ENCODE measurements at places on chromosomes 12 and 14.

DNA sequence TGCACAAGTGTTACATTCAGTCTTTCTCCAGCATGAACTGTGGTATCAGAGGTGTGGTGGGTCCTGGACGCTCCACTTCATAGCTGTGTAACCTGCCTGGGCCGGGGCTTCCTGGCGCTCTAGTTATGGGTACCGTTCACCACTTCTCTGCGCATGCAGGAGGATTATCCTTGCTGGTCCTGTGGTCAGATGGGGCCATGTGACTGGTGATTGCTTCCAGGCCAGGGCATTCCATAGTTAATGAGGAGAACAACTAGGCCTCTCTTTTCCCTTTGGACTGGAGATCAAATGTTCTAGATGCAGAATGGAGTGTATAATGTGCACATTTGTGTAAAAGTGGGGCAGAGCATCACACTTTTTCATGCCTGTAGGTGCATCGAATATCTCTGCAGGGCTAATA lies 444.0 kb downstream of the AACS start:
- no peak for DNase-seq

GRCh38 chr14:74638966-74639365 lies 26.9 kb upstream of the LTBP2 start:
- no peak for DNase-seq

DNA sequence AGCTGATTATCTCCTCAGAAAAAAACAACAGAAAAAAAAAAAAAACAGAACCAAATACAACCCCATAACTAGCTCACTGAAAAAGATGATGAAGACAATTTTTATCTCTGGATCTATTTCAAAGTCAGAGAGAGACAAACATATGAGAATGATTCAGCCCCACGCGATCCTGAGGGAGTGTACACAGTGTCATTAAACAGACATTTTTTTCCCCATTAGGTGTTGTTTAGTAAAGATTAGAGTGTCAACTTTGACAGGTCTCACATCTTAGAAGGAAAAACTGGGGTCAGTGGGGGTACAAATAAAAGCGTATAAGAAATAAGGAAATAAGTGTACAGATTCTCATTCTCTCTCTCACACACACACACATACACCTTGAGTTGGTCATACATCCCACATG lies 635.4 kb downstream of the NRXN3 start:
- DNase-seq: no peak

DNA sequence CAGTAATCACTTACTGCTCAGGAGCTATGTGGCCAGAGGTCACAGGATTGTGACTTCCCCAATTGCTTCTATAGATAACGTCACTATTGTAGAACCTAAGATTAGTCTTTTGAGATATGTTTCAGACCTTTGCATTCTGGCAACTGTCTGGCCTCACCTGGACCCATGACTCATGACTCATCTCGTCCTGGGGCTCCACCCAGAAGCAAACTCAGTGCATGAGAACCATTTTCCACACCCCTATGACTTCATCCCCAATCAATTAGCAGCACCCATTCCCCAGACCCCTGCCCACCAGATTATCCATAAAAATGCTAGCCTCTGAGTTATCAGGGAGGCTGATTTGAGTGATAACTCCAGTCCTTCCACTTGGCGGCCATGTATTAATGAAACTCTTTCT lies 186.9 kb downstream of the EMP1 start:
- DNase-seq: no peak

DNA sequence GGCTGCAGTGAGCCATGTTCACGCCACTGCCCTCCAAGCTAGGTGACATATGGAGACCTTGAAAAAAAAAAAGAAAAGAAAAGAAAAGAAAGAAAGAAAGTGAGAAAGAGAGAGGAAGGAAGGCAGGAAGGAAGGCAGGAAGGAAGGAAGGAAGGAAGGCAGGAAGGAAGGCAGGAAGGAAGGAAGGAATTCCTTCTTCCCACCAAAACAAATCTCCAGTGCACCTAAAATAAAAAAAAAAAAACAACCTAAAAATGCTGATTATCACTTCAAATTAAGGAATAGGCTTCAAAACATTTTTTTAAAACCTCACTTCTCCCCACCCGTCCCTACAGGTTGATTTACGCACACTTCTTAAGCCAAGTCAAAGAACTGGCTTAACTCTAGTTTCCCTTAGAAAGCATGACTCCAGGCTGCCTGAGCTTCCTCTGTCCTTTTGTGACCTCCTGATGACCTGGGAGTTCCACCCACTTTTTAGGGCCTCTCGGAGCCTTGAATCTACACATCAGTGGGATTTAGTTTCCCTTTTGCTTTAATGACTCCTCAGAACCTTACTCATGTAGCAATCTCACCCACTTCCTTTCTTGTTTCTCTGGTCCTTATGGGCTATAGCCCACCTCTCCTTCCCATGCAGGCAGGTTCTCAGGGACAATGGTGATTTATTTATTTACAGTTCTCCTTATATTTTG lies 18.6 kb downstream of the DUSP6 start:
- no peak for DNase-seq

DNA sequence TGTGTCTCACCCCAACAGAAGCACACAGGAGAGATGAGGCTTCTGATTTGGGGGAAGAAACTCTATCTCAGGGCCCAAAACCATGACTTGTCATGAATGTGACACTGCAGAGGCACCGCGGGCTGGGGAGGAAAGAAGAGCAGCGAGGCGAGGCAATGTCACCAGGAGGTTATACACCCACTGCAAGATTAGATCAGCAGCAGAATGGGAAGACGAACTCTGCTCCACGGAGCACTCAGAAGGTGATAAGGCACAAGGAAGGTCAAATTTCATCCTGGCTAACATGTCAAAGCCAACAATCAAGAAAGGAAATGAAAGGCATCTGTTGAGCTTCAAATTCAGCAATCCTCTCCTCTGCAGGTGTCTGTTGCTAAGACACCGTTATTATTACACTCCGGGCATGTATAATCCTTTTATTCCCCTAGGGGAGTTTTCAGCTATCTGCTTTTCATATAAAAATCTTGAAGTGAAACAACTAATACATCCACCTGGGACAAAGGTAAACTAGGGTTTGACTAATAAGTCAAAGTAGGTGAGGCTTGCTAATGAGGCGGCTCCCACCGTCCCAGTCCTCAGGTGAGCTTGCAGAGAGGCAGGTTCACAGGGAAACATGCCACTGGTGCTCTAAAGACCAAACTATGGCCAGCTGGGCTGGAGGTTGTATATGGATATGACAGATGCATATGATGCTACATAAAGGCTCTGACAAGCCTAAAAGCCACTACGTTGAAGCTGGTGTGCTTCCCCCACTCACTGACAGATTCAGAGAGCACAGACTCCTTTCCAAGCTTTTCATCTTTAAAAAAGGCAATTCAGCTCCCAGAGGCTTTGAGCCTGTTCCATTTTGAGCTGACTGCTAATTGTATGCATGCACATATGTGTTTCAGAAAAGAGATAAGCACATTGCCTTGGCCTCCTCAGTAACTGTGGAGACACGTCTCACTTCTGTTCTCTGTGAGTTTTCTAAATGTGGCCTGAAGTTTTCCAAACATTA lies 221.2 kb downstream of the NELL2 start:
- DNase-seq: no peak

DNA sequence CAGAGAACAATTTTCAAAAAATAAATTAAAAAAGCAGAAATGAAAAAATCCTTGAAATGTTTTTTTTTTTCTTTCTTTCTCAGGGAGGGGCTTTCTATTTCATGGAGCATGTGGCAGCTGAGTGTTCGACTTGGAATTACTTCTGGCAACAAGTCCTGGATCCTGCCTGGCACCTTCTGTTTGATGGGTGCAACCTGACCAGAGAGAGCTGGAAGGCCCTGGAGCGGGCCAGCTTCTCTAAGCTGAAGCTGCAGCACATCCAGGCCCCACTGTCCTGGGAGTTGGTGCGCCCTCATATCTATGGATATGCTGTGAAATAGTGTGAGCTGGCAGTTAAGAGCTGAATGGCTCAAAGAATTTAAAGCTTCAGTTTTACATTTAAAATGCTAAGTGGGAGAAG lies 22.5 kb upstream of the HIGD1C start:
- DNase-seq: no peak

GRCh38 chr12:39931857-39932256 lies 174.0 kb downstream of the SLC2A13 start:
- DNase-seq: no peak

DNA sequence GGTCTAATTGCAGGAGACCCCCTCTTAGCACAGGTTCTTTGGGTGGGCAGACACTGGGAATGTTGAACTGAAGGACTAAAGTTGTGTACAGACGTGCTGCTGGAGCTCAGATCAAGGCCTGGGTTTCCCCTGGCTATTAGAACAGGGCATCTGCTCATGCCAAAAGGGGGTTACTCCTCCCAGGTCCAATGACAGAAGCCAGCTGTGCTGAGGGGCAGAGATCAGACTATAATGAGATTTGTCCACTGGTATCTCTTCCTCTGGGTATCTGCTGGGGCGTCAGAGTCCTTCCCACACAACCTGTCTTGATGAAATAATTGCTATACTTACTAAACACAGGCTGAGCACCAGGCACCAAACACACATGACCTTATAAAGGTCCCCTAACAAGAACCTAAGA lies 42.6 kb downstream of the LTBP2 start:
- no peak for DNase-seq
